ENCODE measurements at places on chromosomes 16 and 17. TPM values are rescaled to one million over a fixed set of nuclear protein-coding genes. Genes with fewer than 3 reads are reported as not detected.

DNA sequence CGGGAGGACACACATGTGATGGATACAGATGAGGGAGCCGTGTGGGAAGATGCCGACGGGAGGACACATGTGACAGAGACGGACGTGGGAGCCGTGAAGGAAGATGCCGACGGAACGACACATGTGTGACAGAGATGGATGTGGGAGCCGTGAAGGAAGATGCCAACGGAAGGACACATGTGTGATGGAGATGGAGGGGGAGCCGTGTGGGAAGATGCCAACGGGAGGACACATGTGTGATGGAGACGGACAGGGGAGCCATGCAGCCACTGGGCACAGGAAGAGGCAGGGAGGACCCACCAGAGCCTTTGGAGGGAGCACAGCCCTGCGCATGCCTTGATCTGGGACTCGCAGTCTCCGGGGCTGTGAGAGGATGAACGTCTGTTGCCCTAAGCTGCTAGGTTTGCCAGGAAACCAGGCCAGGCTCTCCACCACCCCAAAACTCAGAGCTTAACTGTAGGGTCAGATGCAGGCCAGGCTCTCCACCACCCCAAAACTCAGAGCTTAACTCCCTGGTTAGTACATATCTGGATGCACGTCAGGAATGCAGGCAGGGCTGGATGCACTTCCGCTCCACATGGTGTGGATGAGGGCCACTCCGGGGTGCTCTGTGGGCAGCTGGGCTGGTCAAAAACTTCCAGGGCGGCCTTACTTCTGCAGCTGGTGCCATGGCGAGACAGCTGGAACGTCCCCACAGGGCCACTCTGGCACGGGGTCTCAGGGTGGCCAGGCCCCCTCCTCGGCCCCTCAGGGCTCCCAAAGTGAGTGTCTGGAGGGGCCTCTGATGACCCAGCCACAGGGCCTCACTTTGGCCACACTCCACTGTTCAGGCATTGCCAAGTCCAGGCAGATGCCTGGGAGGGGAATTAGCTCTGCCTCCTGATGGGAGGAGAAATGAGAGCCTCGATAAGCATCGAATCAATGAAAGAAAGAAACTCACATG lies 47.7 kb upstream of the ZNF469 start:
- DNase-seq = no peak

GRCh38 chr16:82755570-82756282 lies 129.0 kb downstream of the CDH13 start:
- no peak for DNase-seq

DNA sequence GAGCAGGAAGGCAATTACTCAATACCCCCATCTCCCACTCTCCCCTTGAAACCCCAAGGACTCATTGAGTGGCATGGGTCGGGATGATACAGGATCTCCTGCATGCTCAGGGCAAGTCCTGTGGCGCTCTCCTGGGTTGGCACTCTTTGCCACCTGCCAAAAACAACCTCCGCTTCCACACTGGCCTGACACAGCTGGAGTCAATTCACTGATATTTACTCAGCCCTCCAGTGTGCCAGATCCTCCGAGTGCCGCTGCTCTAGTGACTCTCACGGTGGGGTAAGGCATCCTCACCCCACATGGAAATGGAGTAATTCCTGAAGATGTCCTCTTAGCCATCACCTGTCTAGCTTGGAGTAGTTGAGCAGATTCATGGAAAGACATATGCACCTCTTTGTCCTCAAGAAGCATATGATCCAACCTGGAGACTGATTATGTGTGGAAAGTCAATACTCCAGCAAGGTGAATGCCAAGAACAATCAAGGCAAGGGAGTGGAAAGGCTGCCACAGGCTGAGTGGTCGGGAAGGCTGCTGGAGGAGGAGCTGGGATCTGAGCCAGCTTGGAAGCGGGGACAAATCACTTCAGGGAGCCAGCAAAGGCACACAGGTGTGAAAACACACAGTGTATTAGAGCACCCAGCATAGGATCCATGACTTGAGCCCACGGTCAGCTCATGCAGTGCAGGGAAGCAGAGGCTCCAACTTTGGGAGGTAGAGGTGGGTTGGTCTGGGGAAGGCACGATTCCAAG lies 12.6 kb upstream of the GOSR2 start:
- DNase-seq = no peak

- DNase-seq = no peak
Measured at GRCh38 chr17:78510141-78511075, 66.8 kb downstream of the DNAH17 start.

GRCh38 chr16:65489531-65490023 lies 367.7 kb upstream of the CDH11 start:
- DNase-seq = no peak

DNA sequence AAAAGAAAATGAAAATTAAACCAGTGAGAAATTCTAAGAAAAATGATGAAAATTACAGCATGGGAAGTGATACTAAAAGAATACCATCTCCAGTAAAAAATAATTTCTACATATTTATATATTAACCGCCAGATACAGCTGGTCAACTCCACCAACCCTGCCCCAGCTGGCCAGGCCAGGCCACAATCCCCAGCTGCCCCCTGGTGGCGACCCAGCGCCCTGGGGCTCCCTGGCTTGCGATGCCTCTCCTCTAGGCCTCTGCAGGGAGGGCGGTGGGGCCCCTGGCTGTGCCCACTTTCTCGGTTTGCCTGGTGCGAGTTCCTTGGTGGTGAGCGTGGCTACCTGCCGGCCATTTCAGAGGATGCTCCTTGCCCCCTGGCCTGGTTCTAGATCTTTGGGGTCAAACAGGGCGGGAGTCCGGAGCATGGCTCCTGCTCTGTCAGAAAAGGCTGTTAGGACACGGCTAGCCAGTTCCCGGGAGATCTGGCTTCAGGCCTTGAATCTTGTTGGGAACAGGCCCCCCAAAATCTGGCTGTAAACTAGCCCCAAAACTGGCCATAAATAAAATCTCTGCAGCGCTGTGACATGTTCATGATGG lies 14.5 kb downstream of the GLIS2 start:
- no peak for DNase-seq

- no peak for DNase-seq
Measured at GRCh38 chr17:9958586-9959281, 53.7 kb upstream of the RCVRN start.

GRCh38 chr17:78185981-78186691 lies 716 bp downstream of the TK1 start:
- DNase-seq = peak; percentile 74

- DNase-seq = no peak
Measured at GRCh38 chr16:86347916-86348555, 162.3 kb upstream of the FOXF1 start.

DNA sequence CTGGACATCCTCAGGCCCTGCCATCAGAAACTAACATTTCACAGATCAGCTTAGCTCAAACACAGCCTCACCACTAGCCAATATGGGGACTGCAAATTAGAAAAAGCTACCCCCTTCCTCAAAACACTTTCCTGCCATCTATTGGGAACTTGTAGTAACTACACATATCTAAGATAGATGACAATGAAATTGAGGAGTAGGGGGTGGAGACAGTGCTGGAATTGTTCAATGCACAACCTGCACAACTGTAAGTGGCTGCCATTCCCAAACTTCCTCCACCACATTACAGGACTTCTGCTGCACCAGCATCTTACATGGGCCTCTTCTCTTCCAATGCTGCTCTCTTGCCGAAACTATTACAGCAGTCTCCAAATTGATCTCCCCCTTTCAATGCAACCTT lies 21.9 kb downstream of the AIPL1 start:
- peak; percentile 46 for DNase-seq

DNA sequence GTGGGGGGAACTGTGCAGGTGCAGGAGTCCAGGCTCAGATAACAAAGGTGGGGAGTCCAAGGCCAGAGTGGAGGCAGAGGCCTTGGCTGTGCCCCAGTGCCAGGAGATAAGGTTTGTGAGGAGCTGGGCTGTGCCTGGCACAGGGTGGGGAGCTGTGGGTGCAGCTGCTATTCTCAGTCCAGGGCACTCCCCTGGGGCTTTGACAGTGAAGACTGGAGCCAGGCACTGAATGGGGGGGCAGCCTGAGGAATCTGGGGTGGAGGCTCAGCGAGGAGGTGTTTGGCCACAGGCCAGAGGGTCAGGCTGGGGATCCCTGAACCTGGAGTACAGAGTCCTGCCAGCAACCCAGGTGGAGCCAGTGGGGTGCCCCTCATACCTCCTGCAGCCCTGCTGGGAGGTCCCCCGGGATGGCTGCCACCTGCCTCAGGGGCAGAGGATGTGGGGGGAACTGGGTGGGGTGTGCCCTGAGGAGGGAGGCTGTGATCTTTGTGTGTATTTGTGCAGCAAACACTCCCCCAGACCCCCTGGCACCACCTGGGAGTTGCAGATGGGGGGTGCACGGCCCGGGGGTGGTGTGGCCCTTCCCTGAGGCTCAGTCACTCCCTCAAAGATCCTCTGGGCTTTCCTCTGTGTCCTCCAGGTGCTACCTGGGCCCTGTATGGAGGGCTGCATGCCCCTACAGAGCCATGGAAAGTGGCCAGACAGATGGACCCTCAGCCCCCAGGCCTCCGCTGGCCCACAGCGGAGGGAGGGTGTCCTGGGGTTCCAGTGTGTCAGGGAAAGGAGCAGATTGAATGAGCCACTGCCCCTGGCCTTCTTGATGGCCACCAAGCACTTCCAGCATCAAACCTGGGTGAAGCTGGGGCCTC lies 44.5 kb upstream of the SMPD3 start:
- no peak for DNase-seq

GRCh38 chr17:81044764-81045589 lies 10.0 kb downstream of the BAIAP2 start:
- peak; percentile 83 for DNase-seq

DNA sequence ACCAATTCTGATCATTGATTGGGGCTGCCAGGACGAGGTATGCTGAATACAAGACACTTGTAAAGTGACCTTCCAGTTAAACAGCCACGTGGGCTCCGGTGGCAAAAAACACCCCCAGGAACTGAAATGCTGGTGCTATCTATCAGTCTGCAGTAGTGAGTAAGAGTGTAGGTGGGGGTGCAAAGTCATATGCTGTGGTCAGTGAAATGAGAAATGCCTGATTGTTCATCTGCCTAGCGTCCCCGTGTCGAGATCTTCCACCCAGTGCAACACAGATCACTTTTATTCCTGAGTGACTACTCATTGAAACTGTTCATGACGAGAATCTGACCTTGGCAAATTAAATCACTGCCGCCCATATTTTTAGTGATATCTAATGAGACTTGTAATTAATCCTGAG lies 806.5 kb upstream of the GOT2 start:
- peak; percentile 59 for DNase-seq

GRCh38 chr16:79042886-79043285 lies 557.7 kb downstream of the MAF start:
- no peak for DNase-seq

GRCh38 chr17:81821603-81822311 lies 11.3 kb downstream of the MCRIP1 start:
- DNase-seq = peak; percentile 47

DNA sequence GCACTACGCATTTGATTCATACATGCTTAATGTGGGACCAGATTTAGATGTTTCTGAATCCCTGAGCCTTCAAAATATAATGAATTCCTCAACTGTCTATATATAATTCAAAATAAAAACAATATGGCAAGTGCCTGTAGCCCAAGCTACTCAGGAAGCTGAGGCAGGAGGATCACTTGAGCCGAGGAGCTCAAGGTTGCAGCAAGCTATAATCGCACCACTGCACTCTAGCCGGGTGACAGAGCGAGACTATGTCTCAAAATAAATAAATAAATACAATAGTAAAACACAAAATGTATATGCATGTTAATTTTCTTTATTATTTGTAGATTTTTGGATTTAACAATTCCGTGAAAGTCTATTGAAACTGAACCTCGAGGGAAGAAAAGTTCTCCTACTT lies 50.6 kb upstream of the IRX6 start:
- no peak for DNase-seq

DNA sequence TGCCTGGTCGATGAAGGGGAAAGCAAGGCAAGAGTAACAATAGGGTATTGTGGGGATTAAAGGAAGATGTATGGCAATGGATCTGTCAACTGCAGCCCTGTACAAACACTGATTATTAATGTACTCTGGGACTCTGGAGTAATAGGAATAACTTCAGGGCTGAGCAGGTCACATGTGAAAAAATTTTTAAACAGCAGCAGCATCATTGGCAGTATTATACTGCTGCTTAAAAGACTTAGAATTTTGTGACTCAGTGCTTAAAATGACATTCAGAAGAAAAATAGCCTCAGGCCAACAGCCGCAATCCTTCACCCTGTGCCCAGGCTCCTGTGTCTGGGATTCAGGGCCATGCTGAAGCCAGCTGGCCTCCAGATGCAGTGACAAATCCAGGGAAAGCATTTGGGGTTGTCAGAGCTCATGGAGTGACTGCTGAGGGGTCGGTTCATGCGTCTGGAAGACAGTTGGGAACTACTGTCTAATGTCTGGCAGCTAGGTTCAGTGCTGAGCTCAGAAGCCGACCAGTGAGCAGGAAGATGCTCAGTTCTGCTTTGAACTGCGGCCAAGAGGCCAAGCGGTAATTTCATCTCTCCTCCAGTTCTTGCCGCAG lies 22.2 kb downstream of the TEX2 start:
- DNase-seq = peak; percentile 37

DNA sequence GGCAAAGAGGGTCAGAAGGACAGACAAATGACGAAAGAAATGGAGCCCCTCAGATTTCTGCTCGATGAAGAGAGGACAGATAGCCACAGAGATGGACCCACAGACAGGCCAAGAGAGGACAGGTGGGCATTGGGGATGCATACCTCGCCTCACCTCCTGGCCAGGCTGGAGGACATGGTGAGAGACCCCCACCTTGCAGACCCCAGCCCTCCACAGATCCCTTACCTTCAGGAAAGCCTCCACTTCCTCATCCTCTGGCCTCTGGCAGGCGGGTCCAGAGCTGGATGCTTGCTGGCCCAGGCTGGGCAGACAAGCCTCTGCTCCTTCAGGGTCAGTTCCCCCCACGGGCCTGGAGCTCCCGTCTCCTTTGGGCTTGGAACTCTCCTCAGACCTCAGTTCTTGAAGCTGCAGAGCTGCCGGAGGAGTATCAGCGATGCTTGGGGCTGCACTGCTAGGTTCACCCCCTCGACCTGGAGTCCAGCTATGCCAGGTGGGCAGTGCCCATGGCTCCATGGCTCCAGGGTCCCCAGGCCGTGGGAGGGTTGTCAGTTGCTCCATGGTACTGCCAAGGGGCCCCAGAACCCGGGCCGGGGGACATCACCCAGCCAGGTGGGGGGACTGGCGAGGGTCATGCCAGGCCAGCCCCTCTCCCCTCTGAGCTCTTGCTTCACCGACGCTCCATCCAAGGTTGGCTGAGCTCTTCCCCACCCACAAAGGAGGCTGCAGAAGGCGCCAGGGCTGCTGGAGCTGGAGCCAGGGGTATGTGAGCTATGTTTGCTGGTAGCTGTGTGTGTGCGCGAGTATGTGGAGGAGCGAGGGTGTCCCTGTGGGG lies 1.0 kb downstream of the TSPOAP1 start:
- DNase-seq = no peak

PRM2 gene
- total RNA-seq = not detected

KRTAP3-1 gene
- not detected for total RNA-seq

UMOD gene
- total RNA-seq = not detected

KRTAP9-8 gene
- total RNA-seq = not detected

WNT9B gene
- total RNA-seq = not detected

KRTAP17-1 gene
- not detected for total RNA-seq

NPIPA5 gene
- 2.4 TPM for total RNA-seq

AOC3 gene
- total RNA-seq = 0.17 TPM
